Naive B cell (primary cell): ENCODE measurements at places on chromosomes 5 and 9.

DNA sequence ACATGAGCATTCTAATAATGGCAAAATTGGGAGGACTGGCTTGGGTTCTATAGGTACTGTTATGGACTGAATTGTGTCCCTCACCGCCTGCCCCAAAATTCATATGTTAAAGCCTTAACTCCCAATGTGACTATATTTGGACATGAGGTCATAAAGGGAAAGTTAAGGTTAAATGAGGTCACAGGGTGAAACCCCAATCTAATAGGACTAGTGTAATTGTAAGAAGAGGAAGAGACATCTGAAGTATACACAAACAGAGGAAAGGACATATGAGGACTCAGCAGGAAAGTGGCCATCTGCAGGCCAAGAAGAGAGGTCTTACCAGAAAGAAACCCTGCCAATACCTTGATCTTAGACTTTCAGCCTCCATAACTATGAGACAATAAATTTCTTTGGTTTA, 23.1 kb downstream of the RNF180 start:
- H3K4me3 ChIP-seq = no peak overlapping the region
- no peak for DNase-seq
- no peaks in the 10 kb centered on the region for H3K4me1 ChIP-seq
- no peaks in the 10 kb centered on the region for H3K27me3 ChIP-seq

GRCh38 chr5:39146831-39147540, 72.4 kb downstream of the FYB1 start:
- H3K27ac ChIP-seq = no peak overlapping the region
- H3K27me3 ChIP-seq = no peaks in the 10 kb centered on the region
- H3K4me3 ChIP-seq = no peak overlapping the region
- DNase-seq = no peak
- H3K4me1 ChIP-seq = peaks cover 26% of the 10 kb centered on the region

DNA sequence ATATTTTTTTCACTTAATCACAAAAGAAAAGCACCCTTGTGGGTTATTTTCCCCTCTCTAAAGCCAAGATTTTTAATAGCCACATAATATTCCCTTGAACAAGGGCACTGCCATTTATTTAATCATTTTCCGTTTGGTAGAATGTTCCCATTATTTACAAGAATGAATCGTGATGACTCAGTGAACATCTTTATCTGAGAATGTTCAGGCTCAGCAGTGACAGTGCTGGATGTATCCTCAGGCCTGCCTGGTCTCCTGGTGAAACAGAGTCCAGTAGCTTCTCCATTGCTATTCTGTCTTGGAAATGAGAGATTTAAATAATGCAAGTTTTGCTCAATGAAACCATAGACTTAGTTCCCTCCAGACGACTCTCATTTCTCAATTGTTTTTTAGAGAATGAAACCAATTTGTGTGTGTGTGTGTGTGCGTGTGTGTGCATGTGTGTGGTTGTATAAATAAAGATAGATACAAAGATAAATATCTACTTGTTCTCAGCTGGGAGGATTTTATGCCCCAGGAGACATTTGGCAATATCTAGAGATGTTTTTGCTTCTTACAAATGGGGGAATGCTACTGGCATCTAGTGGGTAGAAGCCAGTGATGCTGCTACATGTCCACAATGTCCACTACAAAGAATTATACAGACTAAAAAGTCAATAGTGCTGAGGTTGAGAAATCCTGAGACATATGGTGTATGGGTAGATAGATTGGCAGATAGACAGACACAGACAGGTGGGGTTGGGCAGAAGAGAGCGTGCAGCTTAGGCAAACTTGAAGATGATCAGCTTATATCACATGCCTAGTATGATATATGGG, 55.0 kb downstream of the PAPPA start:
- no peaks in the 10 kb centered on the region for H3K4me1 ChIP-seq
- no peak overlapping the region for H3K4me3 ChIP-seq
- no peak for DNase-seq
- H3K27ac ChIP-seq = no peak overlapping the region
- no peaks in the 10 kb centered on the region for H3K27me3 ChIP-seq
- H3K36me3 ChIP-seq = no peaks in the 10 kb centered on the region

- H3K36me3 ChIP-seq = no peaks in the 10 kb centered on the region
- no peak for DNase-seq
- H3K4me1 ChIP-seq = no peaks in the 10 kb centered on the region
- H3K27ac ChIP-seq = no peak overlapping the region
- H3K27me3 ChIP-seq = no peaks in the 10 kb centered on the region
- H3K4me3 ChIP-seq = no peak overlapping the region
Measured at GRCh38 chr5:53890490-53890889, 330.1 kb downstream of the NDUFS4 start.

DNA sequence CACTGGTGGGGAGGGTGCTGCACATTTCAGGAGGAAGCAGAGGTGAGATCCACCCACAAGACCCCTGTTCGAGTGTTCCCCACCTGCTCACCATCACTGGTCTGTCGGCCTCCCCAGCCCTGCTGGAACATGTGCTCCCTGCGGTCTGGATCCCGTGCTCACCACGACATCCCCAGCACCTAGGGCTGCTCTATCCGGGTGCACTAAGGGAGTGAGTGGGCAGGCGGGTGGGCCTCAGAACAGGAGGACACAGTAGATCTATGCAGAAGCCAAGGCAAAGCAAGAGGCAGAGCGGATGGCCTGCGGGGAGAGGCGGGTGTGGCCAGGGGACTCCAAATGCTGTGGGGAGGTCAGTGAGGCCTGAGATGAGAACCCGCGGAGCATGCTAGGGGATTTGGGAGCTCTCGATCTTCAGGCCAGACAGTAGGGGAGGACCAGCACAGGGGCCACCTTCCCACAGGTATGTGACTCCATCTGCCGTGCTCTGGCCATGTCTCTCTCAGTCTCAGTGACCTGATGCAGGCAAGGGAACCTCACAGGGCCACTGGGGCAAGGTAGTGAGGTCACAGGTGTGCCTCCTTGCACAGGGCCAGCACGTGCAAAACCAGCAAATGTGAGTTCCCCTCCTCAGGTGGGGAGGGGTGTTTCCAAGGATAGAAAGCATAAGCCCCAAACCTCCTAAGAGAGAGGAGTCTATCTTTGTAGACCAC, 134.2 kb downstream of the ZNF354C start:
- no peak overlapping the region for H3K4me3 ChIP-seq
- H3K36me3 ChIP-seq = no peaks in the 10 kb centered on the region
- no peak overlapping the region for H3K27ac ChIP-seq
- no peaks in the 10 kb centered on the region for H3K27me3 ChIP-seq
- H3K4me1 ChIP-seq = no peaks in the 10 kb centered on the region
